ENCODE measurements at places on chromosomes 2 and 18. TPM values are rescaled to one million over a fixed set of nuclear protein-coding genes. Genes with fewer than 3 reads are reported as not detected.

POLE4 gene
- total RNA-seq: 17.4 TPM

IL1RL2 gene
- 4.6 TPM for total RNA-seq

AQP12A gene
- total RNA-seq: not detected

TWIST2 gene
- total RNA-seq: 0.20 TPM

SKA1 gene
- total RNA-seq: 0.20 TPM

RFX8 gene
- total RNA-seq: not detected

KLHL41 gene
- total RNA-seq: not detected

ELOA2 gene
- total RNA-seq: not detected

ZSWIM2 gene
- total RNA-seq: not detected

UPP2 gene
- not detected for total RNA-seq

DNA sequence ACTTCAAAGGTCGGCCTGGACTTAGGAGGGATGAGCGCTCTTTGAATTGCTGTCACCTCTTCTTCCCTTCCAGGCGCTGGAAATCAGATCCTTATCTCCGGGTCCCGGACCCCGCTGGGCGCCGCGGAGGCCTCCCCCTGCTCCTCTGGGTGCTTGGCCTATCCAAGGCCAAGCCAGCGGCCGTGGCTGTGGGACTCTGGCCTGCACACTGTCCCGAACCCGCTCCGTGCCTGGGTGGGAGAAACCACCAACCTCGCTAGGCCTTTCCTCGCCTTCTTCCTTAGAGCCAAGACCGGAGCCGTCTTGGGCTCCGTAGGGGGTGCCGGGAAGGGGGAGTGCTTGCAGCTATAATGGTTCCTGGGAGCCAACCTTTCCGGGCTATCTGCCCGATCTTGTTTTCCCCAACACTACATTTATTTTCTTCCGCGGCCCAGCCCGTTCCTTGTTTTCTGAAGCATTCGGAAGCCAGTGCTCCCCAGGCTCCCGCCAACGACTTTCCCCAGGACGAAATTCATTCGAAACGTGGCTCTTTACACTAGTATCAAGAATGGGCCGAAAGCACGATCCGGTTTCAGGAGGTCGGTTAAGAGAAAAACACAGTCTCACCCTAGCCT lies 2.4 kb downstream of the OSR1 start:
- DNase-seq: no peak

GRCh38 chr2:85066874-85067351 lies 66.3 kb upstream of the TCF7L1 start:
- peak; percentile 61 for DNase-seq

GRCh38 chr2:238382381-238382781 lies 44.3 kb upstream of the ASB1 start:
- DNase-seq: no peak

- DNase-seq: no peak
These were observed 332.2 kb downstream of the ZNF516 start for GRCh38 chr18:76162886-76163285.

DNA sequence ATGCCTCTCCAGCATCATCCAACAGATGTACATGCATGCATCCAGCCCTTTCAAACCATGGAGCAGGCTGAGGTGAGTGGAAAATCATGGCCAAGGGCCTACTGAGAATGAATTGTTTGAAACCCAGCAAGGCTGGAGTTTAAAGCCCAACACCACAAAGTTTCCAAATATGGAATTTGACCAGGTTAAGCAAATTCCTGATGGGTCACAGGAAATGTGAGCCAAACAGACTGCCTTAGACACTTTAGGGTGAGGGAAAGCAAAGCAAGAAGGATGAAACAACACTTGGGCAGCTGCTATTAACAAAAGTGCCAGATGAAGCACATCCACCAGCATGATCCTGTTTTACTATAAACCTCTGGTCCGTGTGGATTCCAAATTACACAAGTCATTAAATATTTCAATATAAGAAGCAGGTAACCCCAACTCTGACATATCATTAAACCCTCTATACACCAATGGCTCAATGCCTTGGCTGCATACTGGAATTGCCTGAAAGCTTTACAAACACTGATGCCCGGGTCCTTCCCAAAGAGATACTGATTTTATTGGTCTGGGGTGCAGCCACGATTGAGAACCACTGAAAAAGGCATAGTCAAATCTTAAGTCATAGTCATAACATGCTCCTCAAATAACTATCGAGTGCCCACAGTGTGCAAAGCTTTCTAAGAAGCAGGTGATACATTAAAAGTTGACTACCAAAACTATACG lies 9.1 kb downstream of the KLF7 start:
- no peak for DNase-seq

GRCh38 chr2:43764086-43764705 lies 9.6 kb upstream of the DYNC2LI1 start:
- no peak for DNase-seq

- no peak for DNase-seq
These were observed 38.1 kb upstream of the LCLAT1 start for GRCh38 chr2:30408961-30409387.

DNA sequence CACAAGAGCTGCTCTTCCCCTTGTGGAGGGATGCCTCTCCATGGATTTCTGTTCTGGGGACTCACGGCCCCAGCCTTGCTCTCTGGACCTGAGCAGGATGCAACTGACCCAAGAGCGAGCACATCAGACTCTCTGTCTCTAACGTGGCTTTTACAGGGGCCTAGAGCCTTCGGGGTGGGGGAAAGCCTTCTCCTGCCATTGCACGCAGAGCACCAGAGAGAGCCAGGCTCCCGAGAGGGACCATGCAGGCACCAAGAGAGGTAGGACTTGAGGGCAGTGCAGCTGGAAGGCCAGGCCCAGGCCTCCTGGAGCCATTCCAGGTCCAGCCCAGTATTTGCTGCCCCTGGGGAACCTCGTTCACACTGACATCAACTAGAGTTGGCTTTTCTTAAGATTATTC lies 475.6 kb upstream of the MYT1L start:
- DNase-seq: no peak

- DNase-seq: no peak
These were observed 89.2 kb downstream of the NYAP2 start for GRCh38 chr2:225488743-225489142.

GRCh38 chr2:24743924-24744323 lies 49.3 kb downstream of the PTRHD1 start:
- DNase-seq: no peak

DNA sequence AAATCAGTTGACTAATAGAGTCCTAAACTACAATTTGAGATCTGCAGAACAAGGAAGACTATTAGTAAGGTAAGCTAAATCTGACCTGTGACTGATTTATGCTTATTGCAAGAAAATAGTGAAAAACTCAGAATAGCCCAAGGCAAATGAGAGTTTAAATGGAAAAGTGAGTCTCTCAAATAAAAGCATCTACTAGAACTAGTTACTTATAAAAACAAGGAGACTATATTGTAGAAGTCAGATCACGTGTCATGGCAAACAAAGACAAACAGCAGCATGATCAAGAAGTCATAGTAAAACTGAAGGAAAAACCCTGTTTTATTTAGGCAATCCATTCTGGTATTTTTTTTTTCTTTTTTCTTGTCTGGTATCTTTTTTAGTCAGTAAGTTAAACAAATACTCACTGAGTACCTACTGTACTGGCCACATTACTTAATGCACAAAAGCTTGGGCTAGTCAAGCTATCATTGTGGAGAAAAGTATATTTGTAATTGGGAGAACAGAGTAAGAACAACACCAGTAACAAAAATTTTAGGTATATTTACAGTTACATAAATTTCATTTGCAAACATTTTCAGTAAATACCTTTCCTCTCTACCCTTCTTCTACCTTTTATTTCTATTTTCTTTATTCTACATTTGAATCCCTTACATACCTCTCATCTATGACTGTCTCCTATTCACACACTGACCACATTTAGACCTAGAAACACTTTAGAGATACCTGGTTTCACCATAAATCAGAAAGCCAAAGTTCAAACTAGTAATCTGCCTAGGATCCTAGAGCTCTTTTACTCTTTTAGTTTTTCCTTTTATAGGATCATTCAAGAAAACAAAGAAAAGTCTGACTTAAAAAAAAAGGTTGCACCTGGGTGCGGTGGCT lies 23.7 kb downstream of the CCDC88A start:
- DNase-seq: peak; percentile 40

- no peak for DNase-seq
These were observed 552.5 kb downstream of the DSC3 start for GRCh38 chr18:30489890-30490643.
